HCEC 1CT (cell line): ENCODE measurements at places on chromosomes 11 and 22.

DNA sequence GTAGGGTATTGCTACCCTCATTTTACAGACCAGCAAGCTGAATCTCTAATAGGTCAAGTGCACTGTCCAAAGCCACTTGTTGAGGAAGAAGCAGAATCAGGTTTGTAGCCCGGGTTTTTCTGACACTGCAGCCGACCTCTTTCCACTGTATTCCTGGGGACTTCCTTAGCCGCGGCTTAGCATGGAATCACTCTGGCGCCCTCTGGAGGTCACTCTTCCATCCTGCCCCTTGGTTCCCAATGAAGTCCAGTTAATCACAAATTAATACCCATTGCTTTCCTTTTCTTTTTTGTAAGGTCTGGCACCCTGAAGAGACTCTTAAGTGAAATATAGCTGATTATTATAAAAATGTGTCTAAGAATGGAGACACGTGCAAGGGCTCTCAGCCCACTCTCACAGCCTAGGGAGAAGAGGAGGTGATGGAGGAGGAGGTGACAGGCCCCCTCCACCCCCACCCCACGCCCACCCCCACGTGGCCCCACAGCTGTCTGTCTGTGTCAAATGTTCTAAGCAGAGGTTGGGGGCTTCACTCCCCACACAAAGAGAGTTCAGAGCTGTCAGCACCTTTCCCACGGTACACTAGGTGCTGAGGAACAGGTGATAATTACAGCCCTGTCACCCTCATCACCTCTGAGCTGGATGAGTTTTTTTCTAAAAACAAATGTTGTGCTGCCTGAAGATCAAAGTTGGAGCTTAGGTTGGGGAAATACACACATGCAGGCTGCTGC is 57.7 kb upstream of the DRD2 start:
- DNase-seq: peak; percentile 60

- DNase-seq: peak; percentile 27
These were observed 50.8 kb downstream of the HIPK3 start for GRCh38 chr11:33307984-33308383.

GRCh38 chr11:8361206-8361605 is 97.5 kb upstream of the LMO1 start:
- no peak for DNase-seq

DNA sequence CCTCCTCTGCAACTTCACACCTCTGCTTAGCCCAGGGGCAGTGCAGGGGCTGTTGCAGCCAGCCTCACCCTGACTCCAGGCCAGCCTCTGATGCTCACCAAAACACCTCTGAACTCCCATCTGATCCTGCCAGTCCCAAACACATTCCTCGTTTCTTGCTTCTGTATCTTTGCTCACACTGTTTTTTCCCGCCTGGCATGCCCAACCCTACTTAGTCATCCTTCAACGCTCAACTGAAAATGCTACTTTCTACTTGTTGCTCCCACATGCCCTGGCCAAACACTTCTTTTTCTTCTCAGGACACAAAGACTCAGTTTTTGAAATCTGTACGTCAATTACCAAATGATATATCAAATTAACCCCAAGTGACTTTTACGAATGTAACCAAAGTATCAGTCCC is 140.8 kb upstream of the ZBED5 start:
- no peak for DNase-seq

- DNase-seq: no peak
These were observed 48.6 kb downstream of the MORC2 start for GRCh38 chr22:30919973-30920372.

DNA sequence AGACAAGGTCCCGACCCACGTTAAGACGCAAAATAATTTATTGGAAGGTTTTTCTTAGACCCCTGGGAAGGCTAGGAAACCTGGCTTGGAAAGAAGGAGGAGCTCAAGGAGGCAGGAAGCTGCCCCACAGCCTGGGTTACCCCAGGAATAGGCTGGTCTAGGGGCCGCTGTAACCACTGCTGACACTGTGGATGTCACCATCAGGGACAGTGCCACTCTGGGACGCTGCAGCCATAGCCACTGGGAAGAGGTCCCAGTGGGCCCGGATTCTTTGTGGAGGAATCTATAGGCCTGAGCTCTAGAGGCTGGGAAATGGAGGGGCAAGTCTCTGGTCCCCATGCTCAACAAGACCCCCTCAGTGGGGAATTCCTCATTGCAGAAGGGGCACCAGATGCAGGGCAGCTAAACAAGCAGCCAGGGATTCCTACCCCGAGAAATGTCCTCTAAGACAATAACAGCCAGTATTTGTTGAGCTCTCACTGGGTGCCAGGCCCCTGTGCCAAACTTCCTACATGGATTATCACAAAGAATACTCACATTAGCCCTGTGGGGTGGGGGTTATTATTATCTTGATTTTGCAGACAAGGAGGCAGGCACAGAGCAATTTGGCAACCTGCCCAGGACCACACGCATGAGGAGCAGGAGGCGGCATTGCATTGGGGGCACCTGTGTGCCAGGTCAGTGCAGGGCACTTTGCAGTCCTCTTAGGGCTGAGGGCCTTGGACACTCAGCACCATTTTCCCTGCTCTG is 19.5 kb upstream of the CHKA start:
- DNase-seq: no peak

GRCh38 chr11:130478881-130479280 is 30.4 kb downstream of the ADAMTS15 start:
- no peak for DNase-seq

GRCh38 chr11:67056267-67057204 is at the start of gene RHOD:
Gene RHOD (plus strand): TSS chr11:67056847. CDS start chr11:67056903, 56 bp downstream.
- DNase-seq: no peak
